ENCODE measurements at places on chromosomes 6 and 20.

GRCh38 chr6:71496018-71496721, 207.6 kb downstream of the OGFRL1 start:
- H3K27me3 ChIP-seq: no peaks in the 10 kb centered on the region
- peak overlapping the region; percentile 28 for H3K4me3 ChIP-seq
- H3K27ac ChIP-seq: peak overlapping the region; percentile 72
- DNase-seq: no peak
- peaks cover 21% of the 10 kb centered on the region for H3K4me1 ChIP-seq
- H3K36me3 ChIP-seq: no peaks in the 10 kb centered on the region

DNA sequence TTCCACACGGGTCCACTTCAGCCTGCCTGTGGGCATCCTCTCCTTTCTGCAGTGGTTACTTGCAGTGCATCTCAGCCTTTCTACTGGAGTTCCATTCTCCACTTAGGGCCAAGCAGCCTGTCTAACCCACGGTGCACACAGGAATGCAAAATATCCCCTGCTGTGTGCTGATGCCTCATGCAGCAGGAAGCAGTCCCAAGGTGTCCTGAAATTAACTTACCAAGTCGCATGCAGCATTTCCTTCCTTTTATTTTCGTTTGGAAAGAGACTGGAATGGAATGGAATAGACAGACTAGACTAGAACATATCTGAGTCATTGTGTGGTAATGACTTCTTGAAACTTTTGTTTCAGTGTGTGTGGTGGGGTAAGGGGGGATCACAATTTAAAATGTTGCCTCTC, 25.9 kb upstream of the FOXQ1 start:
- H3K27ac ChIP-seq: peak overlapping the region; percentile 74
- no peaks in the 10 kb centered on the region for H3K27me3 ChIP-seq
- peak; percentile 83 for DNase-seq

DNA sequence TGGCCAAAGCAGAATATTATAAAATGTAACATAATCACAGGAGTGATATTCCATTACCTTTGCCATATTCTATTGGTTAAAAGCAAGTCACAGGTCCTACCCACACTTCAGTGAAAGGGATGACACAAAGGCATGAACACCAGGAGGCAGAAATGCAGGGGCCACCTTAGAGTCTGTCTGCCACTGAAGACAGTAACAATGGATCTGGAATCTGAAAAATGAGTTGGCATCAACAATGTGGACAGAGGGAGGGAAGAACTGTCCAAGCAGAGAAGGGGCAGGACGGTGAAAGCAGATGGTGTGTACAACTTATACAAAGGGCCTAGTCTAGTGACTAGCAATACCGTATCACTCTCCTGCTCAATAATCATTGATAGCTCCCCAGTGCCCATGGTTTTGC, 6.6 kb upstream of the LPIN3 start:
- peak; percentile 61 for DNase-seq
- H3K27ac ChIP-seq: peak overlapping the region; percentile 16
- no peaks in the 10 kb centered on the region for H3K36me3 ChIP-seq
- H3K4me3 ChIP-seq: no peak overlapping the region
- H3K4me1 ChIP-seq: peaks cover 29% of the 10 kb centered on the region
- no peaks in the 10 kb centered on the region for H3K27me3 ChIP-seq

DNA sequence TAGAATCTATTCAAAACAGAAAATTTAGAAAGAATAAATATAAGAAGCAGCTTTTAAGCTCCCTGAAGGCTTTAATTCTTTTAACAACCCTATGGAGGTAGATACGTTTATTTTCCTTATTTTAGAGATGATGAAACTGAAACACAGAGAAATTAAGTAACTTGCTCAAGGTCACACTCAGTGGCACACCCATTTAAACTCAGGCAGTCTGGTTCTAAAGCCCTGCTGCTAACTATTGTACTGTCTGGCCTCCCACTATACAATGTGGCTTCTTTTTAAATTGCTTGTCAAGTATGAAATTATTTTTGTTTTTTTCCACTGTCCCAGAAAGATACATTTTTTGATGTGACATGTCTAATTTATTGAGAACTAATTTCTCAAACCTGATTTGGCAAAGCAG, 55.7 kb downstream of the FAM217A start:
- H3K4me3 ChIP-seq: no peak overlapping the region
- H3K27ac ChIP-seq: no peak overlapping the region
- no peaks in the 10 kb centered on the region for H3K27me3 ChIP-seq
- H3K36me3 ChIP-seq: peaks cover 25% of the 10 kb centered on the region
- DNase-seq: no peak

- H3K4me1 ChIP-seq: 0 out of 2 replicates have a peak, but pooled peaks cover 2% of the 10 kb centered on the region
- no peak overlapping the region for H3K27ac ChIP-seq
- no peak overlapping the region for H3K4me3 ChIP-seq
Observed at GRCh38 chr6:169224716-169225115, 28.9 kb downstream of the THBS2 start.
